Lung microvascular endothelial cell (primary cell): ENCODE measurements at places on chromosomes 6 and 20. TPM values are rescaled to one million over a fixed set of nuclear protein-coding genes. Genes with fewer than 3 reads are reported as not detected.

GRCh38 chr20:59850018-59850641, 83.3 kb downstream of the SYCP2 start:
- peak; percentile 52 for DNase-seq

The MEI4 gene
- not detected in 2 replicates for total RNA-seq

DNA sequence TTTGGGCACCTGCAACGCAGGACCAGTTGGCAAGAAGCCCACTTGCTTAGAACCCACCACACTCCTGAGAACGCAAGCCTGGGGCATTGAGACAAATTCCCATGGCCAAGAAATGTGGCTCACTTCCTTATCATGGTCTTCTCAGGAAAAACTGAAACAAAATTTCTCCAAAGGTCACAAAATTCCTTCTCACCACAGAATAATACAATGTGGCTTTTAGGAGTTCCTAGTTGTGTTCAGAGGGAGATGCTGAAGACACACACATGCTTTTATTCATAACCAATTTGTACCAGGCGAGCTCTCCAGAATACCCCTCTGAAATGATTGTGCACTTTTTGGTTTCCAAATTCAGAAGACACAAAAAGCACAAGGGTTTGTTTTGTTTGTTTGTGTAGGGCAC, 31.6 kb downstream of the ADTRP start:
- no peak for DNase-seq

GRCh38 chr6:98717988-98718387, 116.4 kb upstream of the POU3F2 start:
- DNase-seq, result no peak

GRCh38 chr6:43275801-43276576, 22.1 kb upstream of the SLC22A7 start:
- DNase-seq, result peak; percentile 15

- DNase-seq, result no peak
Observed at GRCh38 chr6:45816674-45817297, 198.9 kb downstream of the CLIC5 start.

The PRR18 gene
- total RNA-seq, result not detected in 2 replicates

- no peak for DNase-seq
Observed at GRCh38 chr6:97726378-97726777, 443.4 kb upstream of the MMS22L start.
